ENCODE measurements at places on chromosomes 4 and X. TPM values are rescaled to one million over a fixed set of nuclear protein-coding genes. Genes with fewer than 3 reads are reported as not detected.

SPINK2 gene
- not detected for total RNA-seq

PABPC1L2A gene
- total RNA-seq = not detected

ZDHHC15 gene
- not detected for total RNA-seq

QRFPR gene
- not detected for total RNA-seq

NSUN7 gene
- total RNA-seq = not detected

LONRF3 gene
- not detected for total RNA-seq

OPN1MW3 gene
- not detected for total RNA-seq

- no peak for DNase-seq
Observed at GRCh38 chr4:166067915-166068314, 194.9 kb downstream of the TLL1 start.

DNA sequence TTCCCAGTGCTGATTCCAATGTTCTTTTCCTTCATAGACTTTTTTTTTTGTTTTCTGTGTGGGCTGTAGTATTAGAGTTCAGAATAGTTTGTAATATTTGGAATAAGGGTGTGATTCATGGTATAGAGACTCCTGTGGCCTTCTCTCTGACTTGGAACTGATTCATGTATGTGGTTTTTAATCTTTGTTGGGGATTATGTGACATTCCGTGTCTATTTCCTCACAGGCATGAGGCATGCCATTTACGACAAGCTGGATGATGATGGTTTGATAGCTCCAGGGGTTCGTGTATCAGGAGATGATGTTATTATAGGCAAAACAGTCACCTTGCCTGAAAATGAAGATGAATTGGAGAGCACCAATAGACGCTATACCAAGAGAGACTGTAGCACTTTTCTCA is 44.4 kb downstream of the POLR2B start:
- peak; percentile 97 for DNase-seq

DNA sequence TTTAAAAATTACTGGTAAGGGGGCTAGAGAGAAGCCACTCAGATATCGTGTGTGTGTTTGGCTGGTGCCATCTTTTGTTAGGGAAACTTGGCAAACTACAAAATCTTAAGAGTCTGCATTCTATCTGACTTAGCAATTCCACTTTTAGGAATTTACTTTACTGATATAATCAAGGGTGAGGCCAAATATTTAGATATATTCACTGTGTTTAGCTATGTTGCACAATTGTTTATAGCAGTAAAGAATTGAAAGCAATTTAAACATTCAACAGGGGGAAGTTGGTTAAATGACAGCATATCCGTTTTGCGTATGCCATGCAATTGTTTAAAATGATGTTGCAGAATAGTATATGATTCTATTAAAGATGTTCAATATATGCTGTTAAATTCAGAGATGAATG is 6.4 kb upstream of the HERC3 start:
- peak; percentile 39 for DNase-seq

GRCh38 chrX:133674726-133675470 is 259.6 kb upstream of the GPC4 start:
- DNase-seq = no peak

DNA sequence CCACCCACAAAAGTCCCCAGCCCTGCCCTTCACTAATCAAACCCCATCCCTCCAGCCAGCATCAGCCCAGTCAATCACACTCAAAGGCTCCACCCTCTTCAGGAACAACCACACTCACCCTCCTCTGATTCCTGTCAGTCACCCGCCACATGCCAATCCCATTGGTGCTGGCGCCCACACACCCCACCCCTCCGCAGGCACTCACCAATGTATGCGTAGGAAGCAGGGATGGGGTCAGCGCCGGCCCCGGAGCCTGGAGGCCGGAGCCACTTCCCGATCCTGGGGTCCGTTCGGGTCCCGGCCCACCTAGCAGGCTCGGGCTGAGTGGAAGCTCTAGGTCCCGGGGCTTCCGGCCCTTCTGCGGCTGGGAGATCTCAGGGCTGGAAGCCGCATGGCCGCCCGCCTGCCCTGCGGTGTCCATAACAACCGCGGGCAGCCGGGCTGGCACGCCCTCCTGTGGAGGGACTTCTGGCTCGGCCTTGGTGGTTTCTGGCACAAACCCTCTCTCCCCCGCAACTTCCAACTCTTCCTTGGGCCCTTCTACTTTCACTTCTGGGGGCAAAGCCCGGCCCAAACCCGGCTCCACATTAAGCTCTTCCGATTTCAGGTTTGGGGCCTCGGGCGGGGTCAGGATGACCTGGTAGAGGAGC is 7.9 kb upstream of the CFP start:
- no peak for DNase-seq

DNA sequence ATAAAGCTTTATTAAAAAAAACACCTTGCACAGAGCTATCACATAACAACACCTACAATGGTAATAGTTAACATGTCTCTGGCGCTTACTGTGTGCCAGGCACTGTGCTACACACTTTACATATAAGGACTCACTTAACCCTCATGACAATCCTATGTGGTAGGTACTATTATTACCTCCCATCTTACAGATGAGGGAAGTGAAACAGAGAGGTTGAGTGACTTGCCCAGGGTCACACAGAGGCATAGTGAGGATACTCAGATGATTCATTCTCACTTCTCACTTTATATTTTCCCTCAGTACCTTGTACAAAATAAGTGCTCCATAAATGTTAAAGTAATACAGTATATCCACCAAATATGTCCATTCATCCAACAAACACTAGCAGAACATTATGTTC is 43.4 kb upstream of the IQSEC2 start:
- no peak for DNase-seq

- no peak for DNase-seq
Observed at GRCh38 chr4:102139932-102140331, 205.3 kb downstream of the SLC39A8 start.

GRCh38 chr4:36919721-36920120 is 324.8 kb upstream of the NWD2 start:
- DNase-seq = no peak

DNA sequence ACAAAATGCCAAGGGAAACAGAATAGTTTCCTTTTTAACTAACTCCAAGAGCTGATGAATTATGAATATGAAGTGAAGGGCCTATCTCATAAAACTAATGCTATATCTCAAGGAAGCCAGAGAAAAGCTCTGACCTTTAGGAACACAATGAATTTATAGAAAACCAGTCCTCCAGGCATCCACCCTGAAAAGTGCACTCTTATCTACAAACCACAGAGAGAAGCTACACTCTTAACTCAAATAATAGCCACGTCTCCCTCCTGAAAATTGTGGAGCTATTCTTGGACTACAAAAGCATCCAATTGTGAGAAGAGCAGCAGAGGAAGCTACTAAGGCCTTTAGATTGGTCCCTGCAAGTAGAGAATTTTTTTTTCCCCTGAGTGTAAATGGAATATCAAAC is 253.9 kb downstream of the IL15 start:
- DNase-seq = peak; percentile 7

DNA sequence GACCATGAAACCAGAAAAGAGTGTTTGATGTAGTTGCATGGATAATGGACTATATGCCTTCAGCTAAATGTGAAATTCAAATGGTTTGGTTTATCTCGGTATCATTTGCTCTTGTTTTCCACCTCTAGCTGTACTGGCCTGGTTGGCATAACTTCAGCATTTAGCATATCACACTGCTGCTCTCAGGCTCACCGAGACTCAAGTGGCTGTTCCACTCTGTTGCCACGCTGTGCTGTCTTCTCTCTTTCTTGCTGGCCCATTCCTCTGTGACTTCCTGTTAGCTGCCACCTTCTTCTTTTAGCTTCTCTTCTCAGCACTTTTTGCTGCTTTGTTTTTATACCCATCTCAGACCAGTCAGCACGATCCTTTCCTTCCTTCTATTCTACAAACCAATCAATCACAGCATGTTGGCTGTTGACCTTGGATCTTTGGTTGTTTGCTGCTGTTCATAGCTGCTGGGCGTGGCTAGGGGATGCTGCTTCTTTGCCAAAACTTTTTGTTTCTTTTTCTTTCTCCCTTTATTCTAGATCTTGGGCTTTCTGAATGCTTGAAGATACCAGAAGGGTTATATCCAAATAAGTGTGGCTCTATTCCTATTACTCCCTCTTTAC is 24.0 kb downstream of the INTS6L start:
- DNase-seq = no peak

DNA sequence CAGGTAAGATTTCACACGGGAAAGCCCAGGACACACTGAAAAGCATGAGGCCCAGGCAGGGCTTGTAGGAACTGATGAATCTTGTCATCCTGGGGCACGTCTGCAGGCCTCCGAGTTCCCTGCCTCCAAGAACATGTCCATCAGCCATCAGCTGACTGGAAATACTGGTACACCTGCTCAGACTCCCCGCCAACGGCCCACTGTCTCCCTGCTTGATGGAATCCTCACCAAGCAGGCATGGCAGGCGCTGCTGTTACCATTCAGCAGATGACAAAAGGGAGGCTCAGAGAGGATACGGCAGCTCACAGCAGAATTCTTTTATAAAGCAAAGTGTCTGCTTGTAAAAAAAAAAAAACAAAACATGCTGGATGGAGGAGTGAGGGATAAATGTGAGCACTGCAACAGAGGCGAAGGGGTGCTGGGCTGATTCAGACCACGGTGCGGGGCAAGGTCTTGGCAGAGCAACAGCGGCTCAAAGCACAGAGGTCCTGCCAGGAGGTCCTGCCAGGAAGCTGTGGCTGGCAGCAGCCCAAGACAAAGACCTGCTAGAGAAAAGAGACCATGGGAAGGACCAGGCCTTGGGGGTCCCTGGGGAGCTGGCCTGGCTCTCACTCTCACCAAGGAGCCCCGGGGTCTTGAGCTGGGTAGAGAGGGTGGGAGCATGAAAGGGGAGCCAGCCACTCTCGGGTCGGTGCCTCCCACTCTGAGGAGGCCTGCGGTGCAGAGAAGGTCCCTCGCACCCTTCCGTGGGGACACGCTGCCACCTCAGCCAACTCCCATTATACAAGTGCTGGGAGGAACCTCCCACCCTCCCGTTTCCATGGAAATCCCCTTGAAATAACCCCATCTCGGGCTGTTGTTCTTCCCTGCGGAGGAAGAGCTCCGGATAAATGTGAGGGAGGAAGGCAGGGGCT is 25.6 kb downstream of the PPP2R2C start:
- DNase-seq = no peak

GRCh38 chr4:74618659-74619058 is 173.7 kb downstream of the AREG start:
- peak; percentile 45 for DNase-seq

DNA sequence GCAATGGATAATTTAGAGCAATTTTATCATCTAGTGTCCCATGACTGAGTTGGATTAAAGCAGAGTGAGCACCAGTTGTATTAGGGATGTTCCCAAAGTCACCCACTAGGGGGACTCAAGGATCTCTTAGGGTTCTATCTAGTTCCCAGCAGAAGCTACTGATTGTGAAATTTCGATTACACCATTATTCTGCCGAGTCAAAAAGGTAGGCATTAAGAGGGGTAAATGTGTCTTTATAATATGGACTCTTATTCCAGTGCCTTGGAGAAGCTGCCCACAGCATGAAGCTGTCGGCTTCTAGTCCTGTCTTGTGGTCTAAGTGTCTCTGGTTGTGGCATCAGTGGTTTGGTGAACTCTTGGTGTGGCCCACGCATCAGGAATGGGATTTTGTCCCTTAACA is 53.3 kb downstream of the RGS12 start:
- DNase-seq = peak; percentile 84

DNA sequence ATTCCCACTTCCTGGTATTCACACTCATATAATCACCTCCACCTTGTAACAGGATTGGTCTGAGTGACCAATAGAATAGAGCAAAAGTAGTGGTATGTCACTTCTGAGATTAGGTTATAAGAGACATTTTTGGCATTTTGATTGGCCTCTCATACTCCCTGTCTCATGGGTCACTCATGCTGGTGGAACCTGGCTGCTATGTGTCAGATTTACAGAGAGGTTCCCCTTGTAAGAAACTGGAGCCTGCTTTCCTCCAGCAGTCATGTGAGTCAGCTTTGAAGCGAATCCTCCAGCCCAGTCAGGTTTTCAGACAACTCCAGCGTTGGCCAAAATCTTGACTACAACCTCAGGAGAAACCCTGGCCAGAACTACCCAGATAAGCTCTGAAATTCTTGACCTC is 2.6 kb upstream of the OTUD4 start:
- peak; percentile 41 for DNase-seq

DNA sequence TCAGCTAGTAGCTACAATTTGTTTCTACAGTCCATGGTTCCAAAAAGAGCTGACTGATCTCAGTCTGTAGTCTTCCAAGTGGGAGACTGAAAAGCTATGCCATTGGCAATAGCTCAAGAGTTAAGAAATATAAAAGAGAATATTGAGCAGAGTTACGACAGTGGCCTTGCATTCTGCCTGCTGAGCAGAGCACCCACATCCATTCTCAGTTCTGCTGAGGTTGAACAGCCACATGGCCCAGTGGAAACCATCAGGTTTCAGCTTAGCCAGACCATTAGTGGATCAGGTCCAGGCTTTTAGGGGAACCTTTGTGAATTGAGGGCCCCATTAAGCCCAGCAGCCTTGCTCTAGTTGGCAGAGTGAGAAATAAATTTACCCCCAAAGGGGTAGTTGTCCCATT is 28.1 kb downstream of the ZNF81 start:
- DNase-seq = no peak

- DNase-seq = peak; percentile 80
Observed at GRCh38 chrX:108261549-108262203, 170.1 kb downstream of the ATG4A start.

DNA sequence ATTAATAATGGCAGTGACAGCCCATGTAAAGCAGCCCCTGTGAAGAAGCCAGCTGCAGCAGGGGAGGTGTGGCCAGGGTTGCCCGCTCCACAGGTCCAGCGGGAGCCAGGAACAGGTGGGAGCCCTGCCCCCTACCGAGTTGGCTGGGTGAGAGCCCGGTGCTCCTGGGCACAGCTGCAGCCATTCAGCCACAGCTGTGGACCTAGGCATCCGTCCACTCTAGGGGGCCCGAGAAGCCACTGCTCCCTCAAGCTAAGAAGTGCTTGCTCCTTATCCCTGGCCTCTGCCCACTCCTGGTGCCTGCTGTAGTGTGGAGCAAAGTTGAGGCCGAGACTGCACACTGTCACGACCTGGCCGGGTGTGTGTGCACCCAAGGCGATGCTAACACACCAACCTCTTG is 1469.0 kb downstream of the PCDH7 start:
- no peak for DNase-seq

Data from IMR-90 (cell line).